Left renal pelvis (tissue), 4 donors: ENCODE measurements at places on chromosomes 4 and X.
A peak's percentile ranks its signal among the peaks of the same experiment; 100 is the strongest.

DNA sequence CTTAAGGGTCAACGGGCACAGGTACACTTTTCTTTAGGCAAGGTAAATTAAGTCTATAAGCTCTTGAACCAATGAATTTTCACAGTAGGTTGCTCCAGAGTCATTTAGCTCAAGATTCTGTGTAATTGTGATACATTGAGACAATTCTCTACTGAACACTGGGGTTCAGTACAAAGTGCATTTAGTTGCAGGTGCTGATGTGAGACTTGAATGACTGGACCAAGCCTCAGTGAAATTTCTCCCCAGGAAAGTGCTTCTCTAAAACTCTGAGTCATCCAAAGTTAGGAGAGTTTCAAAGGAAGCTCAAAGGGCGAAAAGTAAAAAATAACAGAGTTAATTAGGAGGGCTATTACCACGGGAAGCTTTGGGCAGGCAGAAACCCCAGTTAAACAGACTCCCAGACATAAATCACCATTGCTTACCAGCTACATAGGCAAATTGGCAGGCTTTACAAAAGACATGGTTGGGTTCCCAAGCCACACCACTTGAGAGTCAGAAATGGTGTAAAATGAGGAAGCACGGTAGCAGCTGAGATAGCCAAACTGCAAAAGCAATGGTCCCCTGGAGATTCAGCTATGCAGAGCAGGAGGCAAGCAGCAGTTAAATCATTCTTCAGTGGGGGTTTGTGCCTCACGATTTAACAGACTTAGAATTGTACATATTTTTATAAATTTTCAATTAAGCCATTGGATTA is 202.6 kb downstream of the PCDH19 start:
- no peak for DNase-seq

- DNase-seq: no peak
These were observed 263.3 kb downstream of the EVC2 start for GRCh38 chr4:5444918-5445517.

DNA sequence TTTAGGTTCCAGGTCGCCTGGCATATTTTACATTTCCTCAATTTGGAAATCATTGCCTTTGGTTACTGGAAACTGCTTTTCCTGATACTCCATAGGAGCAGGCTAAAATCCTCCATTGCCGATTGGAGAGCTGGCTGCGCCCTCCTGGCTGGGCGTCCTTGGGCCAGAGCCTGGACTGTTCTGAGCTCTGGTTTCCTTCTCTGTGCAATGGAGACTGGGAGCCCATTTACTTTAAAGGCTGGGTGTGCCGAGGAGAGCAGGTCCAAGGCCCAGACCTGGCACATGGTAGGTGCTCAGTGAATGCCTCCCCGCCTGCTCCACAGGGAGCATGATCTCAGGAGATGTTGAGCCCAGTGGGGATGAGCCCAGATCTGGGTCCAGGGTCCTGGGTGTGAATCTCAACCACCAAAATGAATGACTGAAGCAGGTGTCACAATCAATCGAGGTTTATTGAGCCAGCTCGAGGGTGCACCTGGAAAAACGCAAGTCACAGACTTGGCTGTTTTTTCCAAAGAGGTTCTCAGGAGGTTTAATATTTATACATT is 50.0 kb downstream of the EVC start:
- no peak for DNase-seq

DNA sequence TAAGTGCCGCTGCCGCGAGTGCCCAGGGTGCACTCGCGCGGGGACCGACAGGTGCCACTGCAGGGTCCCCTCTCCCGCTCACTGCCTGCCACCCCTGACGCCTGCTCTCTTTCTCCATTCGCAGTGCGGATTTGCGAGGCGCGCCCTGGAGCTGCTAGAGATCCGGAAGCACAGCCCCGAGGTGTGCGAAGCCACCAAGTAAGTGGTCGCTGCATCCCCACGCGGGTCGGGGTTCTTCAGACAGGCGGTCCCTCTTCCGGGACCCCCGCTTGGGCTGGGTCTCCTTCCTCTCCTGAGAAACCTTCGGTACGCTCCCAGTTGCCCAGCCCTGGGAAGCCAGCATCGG is 547 bp downstream of the GUCY1A1 start:
- no peak for DNase-seq

- DNase-seq: no peak
These were observed 16.9 kb downstream of the AKAP4 start for GRCh38 chrX:50183891-50184290.

DNA sequence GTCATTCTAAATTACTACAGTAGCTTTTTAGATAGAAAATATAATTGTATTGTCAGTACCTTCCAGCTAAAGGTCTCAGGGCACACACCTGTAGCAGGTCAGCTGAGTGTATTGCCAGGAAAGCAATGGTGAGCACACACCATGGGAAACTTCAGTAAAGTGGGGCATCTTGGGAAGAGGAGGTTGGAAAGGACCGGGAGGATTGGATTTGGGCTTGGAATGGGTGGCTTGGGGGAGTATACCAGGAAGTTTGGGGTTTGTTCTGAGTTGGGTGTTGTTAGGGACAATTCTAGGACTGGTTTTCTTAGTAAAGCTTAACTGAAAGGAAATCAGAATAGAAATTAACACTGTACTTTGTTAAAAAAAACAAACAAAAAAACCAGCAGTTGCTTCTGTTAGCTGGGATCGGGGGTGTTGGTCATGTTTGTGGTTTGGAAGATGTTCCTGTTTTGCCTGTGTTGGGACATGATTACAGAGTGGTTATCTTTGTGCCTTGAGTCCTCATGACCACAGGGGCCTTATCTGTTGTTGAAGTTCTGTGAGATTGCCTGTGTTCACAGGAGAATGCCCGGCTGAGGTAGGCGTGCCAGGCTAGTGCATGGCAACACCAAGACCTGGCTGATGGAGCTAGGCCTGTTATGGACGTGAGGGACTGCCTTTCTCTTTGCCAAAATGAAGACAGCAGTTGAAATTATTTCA is 35.1 kb downstream of the PRIMPOL start:
- DNase-seq: no peak

- no peak for DNase-seq
These were observed 9.3 kb downstream of the SPATA4 start for GRCh38 chr4:176186067-176186466.

- DNase-seq: no peak
These were observed 257.9 kb downstream of the PCDH18 start for GRCh38 chr4:137274404-137274803.

GRCh38 chr4:22473268-22473667 is 42.6 kb downstream of the ADGRA3 start:
- no peak for DNase-seq

- DNase-seq: no peak
These were observed 4.0 kb downstream of the HERC6 start for GRCh38 chr4:88382621-88383020.

GRCh38 chrX:29435396-29435795 is 780.0 kb upstream of the MAGEB2 start:
- no peak for DNase-seq

DNA sequence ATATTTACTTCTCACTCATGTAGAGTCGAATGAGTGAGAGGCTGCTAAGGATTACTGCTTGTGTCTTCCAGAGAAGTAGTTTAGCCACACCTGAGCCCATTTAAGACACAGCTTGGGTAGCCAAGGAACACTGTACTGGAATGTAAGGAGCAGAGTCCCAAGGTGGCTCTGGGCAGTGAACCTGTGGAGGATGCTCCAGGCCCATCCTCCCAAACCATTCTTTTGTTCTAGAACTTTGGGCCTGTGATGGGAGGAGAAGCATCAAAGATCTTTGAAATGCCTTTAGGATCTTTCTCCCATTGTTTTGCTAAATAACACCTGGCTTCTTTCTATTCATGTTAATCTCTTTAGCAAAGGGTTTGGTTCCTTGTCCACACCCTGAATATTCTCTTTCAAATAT is 162.2 kb downstream of the KLHL4 start:
- no peak for DNase-seq

DNA sequence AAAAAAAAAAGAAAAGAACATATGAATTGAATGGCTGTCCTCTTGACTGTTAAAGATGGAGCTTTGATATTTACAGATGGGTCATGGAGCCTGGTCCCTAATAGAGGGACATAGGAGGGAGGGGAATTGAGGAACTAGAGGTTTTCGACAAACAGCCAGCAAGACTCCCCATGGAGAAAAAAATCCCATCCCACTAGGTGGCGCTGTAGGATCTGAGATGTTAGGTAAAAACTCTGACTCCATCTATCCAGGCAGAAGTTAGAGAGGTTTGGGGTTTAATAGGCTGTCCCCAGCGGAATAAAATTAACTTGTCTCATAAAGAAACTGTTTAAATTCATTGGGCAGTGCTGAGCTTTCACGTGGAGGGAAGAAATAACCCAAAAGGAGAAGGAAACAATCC is 45.9 kb downstream of the HMGB2 start:
- no peak for DNase-seq

GRCh38 chr4:54185044-54185780 is 43.9 kb upstream of the PDGFRA start:
- no peak for DNase-seq

GRCh38 chr4:80311130-80311529 is 24.4 kb upstream of the CFAP299 start:
- DNase-seq: no peak

GRCh38 chr4:77496457-77496856 is 109.2 kb upstream of the CXCL13 start:
- no peak for DNase-seq

GRCh38 chrX:9335251-9335650 is 129.6 kb upstream of the TBL1X start:
- no peak for DNase-seq

- DNase-seq: no peak
These were observed 46.2 kb downstream of the TIGD2 start for GRCh38 chr4:89157488-89158024.

GRCh38 chrX:130086447-130087206 is 23.7 kb downstream of the ELF4 start:
- DNase-seq: no peak

DNA sequence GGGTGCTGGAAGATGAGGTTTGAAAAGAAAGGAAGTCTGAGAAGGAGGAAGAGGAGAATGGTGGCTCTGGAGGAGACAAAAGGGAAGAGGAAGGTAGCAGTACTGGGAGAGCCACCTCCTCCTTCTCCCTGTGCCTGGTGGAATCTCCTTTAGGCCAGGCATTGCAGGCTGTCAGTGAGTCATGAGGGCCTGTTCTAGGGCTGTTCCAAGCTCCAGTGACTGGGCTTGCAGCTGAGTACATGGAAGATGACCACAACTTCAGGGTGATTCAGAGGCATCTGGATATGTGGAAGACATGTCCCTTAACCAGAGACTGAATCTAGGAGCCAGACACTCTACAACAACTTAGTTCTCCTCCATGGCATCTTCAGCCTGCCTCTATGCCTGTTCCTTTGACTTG is 107.8 kb downstream of the EFNB1 start:
- no peak for DNase-seq

DNA sequence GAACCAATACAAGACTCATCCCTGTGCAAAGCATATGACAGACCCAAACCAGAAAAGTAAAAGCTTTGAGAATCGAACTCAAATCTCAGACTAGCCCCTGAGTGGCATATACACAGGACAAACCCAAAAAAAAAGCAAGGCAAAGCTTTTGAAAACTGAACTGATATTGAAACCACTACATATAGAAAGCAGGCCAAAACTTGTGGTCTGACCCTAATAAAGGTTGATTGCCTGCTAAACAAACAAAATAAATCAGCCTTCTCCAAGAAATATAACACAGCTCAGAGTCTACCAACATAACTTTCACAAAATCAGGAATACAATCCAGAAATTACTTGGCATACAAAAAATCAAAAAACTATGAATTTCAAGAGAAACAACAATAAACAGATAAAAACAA is 40.3 kb downstream of the LRBA start:
- no peak for DNase-seq

- DNase-seq: no peak
These were observed 7.5 kb downstream of the NUDT6 start for GRCh38 chr4:122914938-122915337.

DNA sequence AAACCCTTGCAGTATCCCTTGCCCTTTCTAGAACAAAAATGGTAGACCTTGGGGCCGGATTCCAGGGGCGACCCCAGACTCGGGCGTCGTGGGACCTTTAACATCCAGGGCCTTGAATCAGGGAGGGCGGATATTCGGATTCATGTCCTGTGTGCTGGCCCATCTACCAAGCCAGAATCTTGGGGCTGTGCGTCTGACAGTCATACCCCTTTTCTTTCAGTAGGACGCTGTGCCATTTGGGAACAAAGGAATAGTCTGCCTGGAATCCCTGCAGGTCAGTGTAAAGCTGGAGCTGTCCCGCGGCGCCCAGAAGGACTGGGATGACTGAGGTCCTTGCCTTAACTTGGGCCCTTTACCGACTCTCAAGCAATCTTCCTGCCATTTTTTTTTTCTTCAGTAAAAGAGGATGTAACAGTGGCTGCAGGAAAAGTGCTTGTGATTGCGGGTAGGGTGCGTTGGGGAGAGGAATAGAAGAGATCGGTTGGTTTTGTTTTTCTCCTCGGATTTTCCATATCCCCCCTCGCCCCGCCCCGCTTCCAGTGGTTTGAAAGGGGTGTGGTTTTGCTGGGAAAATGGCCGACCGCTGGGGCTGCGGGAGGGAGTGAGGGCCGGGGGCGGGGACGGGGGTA is 518 bp downstream of the ARMCX1 start:
- DNase-seq: no peak

DNA sequence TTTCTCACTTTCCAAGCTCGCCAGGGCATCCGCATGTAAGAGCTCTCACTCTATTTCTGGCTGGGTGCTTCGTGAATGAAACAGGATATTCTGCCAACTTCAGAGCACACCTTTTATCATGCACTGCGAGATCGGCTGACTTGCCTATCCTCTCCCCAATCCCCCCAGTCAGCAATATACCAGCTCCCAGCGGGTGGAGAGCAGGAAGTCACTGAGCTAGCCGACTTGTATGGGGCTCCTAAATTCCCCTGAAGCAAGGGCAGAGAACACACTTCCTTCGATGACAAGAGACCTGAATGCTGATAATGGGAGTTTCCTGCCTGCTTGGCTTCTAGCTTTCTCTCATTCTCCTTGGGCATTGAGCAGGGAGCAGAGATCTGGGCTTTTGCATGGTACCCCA is 33.8 kb upstream of the MAMLD1 start:
- DNase-seq: no peak

DNA sequence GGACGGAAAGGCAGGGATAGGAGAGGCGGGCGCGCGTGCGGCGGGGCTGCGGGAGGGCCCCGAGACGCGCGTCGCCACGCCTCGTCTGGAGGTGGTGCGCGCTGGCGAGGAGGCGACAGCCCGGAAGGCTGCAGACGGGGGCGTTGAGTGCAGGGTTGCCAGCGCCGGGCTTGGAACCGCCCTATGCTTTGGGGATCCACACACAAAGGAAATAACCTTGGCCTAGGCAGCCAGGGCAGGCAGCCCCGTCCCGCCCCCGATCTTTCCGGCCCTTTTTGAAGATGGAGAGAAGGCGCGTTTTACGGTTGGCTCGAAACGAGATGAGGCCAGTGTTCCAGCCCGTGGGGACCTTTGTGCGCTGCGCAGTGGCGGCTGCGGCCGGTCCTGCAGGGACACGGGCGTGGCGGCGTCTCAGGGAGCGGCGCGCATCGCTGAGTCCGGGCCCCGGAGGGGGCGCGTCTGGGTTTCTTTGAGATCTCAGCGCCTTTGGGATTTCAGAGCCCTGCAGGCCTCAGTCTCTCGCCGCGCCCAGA is 50.8 kb upstream of the TRIM2 start:
- peak; percentile 29 for DNase-seq

DNA sequence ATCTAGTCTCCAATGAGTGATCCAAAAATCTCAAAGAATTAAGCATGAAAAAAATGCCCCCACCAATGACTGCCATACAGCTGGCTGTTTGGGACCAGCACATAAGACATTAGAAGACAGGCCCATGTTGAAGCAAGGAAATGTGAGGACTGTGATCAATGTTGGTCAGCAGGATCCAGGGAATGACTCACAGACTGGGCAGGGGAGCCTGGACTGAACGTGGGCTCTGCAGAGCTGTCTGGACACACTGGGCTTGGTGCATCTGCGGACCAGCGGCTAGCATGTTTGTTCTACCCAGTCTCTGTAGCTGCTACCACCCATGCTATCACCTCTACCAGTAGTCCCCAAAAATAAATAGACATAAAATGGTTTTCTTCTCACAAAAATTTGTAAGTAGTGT is 108.6 kb downstream of the PALLD start:
- no peak for DNase-seq
